ENCODE measurements at places on chromosomes 16 and 17.

GRCh38 chr16:66486773-66487579, 59.9 kb downstream of the BEAN1 start:
- DNase-seq = no peak

GRCh38 chr16:1367486-1368174, 15.9 kb downstream of the GNPTG start:
- DNase-seq = no peak

DNA sequence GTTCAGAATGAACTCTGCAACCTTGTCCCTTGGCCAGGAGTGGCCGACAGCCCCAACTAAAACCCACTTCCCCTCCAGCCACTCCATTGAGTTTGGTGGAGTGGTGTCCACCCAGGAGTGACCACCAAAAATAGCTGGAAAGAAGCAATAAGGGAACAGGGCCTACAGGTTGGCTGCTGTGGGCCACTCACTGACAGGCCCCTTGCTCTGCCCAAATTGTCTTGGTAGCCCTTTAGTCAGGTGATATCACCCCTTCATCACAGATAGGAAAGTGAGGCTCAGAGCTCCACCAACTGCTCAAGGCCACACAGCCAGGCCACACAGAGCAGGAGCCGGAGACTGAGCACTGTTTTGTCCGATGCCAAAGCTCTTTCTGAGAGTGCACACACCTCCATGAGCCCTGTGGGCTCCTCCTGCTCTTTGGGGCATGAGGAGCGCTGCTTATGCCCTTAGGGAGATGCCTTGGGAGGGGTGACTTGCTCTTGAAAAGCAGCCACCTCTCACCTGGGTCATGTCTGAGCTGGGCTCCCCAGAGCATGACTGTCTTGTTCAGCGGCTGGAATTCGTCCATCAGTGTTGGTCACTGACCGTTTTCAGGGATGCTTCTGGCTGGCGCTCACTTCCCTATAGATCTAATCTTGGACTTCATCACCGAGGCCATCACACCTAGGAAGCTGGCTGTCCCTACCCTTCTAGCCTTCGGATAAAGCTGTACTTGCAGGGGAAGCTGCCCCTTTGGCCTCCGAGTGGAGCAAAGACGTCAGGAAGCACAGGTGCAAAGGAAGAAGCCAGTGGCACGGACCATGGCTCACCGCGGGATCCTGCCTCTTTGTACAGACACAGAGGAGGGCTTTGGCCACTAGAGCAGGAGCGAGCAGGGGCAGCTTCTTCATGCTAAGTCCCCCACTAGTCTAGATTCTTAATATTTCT, 186.0 kb upstream of the ZNF469 start:
- DNase-seq = no peak

- DNase-seq = no peak
These were observed 30.0 kb upstream of the USP22 start for GRCh38 chr17:21072745-21073197.

GRCh38 chr17:62692721-62693431, 65.4 kb downstream of the MRC2 start:
- DNase-seq = no peak

DNA sequence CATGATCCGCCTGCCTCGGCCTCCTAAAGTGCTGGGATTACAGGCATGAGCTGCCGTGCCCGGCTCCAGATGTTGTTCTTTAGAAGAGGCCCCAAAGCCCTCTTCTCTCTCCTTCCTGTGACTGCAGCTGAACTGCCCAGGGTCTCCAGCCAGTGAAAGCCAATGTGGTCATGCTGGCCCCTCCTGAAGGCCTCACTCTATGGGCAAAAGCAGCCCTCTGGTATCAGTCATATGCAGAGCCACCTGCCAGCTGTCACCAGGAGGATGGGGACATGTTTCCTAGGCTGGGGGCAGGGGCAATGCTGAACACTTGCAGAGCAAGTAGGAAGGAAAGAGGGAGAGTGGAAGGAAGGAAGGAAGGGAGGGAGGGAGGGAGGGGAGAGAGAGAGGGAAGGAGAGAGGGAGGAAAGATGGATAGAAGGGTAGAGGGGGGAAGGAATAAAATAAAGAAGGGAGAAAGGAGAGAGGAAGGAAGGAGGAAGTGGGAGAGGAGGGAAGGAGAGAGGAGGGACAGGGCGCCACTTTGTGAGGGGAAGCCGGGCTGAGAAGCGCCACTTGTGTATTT, 36.0 kb downstream of the SOCS3 start:
- no peak for DNase-seq

GRCh38 chr17:725746-726145, 6.7 kb upstream of the TLCD3A start:
- no peak for DNase-seq

GRCh38 chr17:79739148-79740062, 8.7 kb downstream of the ENPP7 start:
- no peak for DNase-seq

DNA sequence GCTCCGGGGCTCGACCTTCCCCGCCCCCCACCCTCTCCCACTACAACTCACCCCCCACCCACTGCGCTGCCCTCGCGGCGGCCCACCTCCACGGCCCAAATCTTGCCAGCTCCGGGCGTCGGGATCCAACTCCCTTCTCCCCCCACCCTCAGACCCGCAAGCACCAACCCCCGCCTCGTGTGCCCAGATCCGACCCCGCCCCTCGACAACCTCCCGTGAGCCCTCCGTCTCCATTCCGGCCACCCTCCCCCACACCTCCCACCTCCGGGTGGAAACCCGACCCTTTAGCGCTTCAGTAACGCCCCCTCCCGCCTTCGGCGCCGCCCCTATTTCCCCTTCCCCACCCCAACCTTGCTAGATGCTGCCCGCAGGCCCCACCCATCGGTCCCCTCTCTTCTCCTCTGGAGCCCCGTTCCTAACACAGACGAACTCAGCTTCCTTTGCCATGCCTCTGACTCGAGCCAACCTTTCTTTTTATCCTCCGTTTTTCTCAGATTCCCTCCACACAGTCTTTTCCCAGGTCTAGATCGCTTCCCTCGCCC, 717 bp downstream of the UBE2Z start:
- DNase-seq = peak; percentile 87

GRCh38 chr16:1475552-1476114, 805 bp upstream of the CLCN7 start:
- DNase-seq = no peak

DNA sequence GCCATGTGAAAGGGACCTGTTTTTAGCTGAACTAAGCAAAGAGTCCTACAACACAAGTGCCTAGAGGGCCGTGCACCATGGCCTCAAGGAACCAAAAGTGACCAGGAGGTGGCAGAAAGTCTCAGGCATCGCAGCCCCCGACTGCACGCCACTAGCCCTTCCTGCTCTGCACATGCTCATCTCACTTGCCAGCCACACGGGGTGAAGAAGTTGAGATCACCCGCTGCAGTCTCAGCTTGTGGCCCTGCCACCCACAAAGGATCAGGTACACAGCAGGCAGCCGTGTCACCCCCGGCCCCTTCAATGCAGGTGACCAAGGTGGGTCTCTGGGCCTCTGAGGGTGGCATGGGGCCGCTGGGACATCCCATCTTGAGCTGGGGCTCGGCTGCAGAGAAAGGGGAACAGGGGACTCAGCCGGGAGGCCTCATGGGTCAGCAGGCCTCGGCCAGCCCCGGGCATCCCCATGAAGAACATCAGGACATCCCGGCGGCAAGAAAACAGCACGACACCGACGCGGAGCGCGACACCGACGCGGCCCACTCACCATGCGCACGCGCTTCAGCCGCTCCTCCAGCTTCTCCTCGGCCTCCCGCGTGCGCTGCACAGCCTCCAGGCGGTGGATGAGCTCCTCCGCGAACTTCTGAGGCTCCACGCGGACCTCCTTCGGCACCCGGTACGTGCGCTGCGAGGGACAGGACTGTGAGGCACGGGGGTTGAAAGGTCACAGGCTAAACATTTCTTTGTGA, 21.0 kb downstream of the PDIA2 start:
- no peak for DNase-seq

- DNase-seq = no peak
These were observed 17.5 kb downstream of the CACNG3 start for GRCh38 chr16:24273508-24274182.

DNA sequence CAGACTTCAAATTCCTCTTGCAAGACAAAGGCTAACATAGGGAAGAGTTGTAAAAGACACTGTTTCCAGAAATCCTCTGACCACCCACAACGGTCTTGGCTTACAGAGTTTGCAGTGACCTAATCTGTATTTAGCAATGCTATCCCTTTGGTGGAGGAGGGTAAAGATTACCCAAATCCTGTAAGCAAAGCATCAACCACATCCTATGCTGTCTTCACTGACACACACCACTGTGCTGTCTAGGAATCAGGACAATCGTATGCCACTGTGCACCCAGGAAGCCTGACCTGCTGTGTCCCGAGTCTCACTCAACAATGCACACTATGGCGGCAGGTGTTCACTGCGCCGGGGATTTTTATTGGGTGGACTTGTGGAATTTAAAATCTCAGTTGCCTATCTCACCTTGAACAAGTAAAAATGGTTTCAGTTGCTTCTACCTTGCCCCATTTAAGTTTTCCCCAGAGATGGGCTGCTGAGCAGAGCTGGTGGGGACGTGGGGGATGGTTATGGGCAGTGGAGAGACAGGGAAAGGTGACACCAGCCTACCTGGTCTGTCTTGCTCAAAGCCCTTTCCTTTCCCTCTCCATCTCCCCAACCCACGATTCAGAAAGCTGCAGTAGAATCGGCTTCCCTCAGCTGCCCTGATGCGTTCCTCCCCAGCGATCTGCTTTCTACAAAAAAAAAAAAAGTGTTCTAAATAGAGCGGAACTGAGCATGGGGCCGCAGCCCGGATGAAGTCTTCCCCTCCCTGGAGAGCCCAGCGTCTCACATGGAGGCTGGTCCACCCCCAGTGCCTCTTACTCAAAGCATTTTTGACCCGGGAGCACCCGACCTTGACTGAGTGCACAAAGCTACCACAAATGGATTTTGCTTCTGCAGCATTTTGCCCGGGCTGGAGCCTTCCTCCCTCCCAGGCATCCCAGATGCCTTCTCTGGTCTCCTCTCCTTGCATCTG, 271.5 kb downstream of the SOX9 start:
- DNase-seq = no peak

DNA sequence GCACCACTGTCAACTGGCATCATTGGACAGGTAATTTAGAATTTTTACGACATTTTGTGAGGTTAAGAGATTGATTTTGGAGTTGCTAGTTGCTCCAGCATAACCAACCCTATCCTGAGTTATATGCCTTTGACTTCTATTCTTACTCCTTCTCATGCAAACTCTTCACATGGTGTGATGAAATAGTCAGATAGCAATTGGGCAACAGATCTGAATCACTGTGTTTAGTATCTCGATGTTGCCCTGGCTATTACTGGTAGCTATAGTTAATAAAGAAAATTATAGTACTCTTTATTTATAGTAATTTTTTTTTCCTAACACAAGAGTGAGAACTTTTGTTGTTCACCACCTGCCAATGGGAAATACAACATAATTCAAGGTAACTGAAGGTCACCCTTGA, 494.8 kb upstream of the TOM1L1 start:
- DNase-seq = no peak

GRCh38 chr17:72380737-72381136, 259.9 kb downstream of the SOX9 start:
- DNase-seq = peak; percentile 41

GRCh38 chr17:7842380-7843256, 8.6 kb downstream of the KDM6B start:
- DNase-seq = peak; percentile 81

DNA sequence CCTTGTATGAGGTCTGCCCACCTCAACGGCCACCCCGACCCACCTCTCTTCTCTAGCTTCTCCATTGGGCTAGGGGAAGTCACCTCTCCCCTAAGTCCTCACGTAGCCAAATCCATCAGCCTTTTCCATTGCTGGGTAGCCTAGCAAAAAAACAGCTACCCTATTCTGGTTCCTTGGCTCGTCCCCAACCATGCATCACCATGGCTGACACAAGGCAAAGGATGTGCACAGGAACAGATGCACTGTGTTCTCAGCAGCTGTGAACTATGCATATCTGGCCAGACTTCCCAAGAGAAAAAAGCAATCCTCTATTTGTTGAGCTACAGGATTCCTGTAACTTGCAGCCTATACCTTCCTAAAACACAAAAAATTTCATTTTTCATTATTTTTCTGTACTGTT, 22.0 kb upstream of the FLCN start:
- no peak for DNase-seq

- DNase-seq = no peak
These were observed 32.7 kb upstream of the SCNN1B start for GRCh38 chr16:23269248-23269953.

GRCh38 chr16:89099905-89100304, 6.3 kb downstream of the ACSF3 start:
- DNase-seq = no peak

- no peak for DNase-seq
These were observed 643.5 kb downstream of the CDH11 start for GRCh38 chr16:64478252-64478906.

- DNase-seq = no peak
These were observed 287.5 kb downstream of the IRX3 start for GRCh38 chr16:53998966-53999522.

- no peak for DNase-seq
These were observed 158.6 kb downstream of the CYLD start for GRCh38 chr16:50900391-50900942.

- DNase-seq = peak; percentile 59
These were observed 2.1 kb upstream of the ZSCAN10 start for GRCh38 chr16:3101018-3101840.

DNA sequence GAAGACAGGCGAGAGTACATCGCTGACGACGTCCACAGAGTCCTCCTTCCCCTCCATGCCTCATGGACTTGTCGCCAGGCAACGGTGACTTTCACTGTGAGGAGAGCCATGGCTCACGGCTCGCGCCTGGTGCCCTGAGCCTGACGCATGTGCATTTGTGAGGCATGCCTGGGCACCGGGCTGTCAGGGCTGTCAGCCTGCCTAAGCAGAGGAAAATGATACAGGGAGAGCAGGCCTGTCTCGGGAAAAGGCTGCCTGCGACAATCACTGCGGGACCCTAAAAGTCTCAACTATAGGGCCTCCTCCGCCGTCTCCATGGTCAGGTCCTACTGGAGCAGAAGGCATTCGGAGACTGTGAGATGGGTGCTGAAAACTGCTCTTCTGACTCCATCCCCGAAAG, 135.5 kb upstream of the WSB1 start:
- peak; percentile 1 for DNase-seq

- DNase-seq = no peak
These were observed 75.4 kb downstream of the CYB561 start for GRCh38 chr17:63370696-63371095.

- no peak for DNase-seq
These were observed 162.8 kb downstream of the IRF8 start for GRCh38 chr16:86061721-86062120.

- DNase-seq = no peak
These were observed 4.8 kb upstream of the PPP1R9B start for GRCh38 chr17:50155115-50155819.

- DNase-seq = no peak
These were observed 2.3 kb downstream of the RND2 start for GRCh38 chr17:43027091-43028032.

Measured in GM10248 (cell line).